ENCODE measurements at places on chromosomes 1 and 21. TPM values are rescaled to one million over a fixed set of nuclear protein-coding genes. Genes with fewer than 3 reads are reported as not detected.

GRCh38 chr1:102897557-102897956, 210.8 kb downstream of the COL11A1 start:
- no peaks in the 10 kb centered on the region for H3K36me3 ChIP-seq
- H3K4me1 ChIP-seq: no peaks in the 10 kb centered on the region
- H3K27me3 ChIP-seq: no peaks in the 10 kb centered on the region
- no peak for DNase-seq

MASP2 gene
- not detected for total RNA-seq

- no peaks in the 10 kb centered on the region for H3K4me1 ChIP-seq
- no peak for DNase-seq
Measured at GRCh38 chr1:173661271-173661670, 8.4 kb downstream of the ANKRD45 start.

DNA sequence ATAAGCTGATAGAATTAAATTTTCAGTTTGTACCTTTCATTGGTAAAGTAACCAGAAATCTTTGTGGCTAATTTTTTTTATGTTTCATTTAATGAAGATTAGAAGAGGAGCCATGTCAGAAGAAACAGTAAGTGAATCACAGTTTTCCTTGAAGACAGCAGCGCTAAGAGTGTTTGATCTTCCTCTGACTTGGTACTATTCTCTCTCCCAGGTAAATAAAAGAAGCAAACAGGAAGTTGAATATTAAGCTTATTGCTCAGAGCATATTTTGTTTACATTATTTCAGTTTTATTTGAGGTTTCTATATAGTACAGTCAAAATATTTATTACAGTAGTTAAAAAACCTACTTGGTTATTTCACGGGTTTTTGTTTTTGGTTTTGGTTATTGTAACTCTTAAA, 3.7 kb downstream of the MIGA1 start:
- no peak overlapping the region for H3K4me3 ChIP-seq
- H3K36me3 ChIP-seq: peaks cover 15% of the 10 kb centered on the region
- peaks cover 14% of the 10 kb centered on the region for H3K4me1 ChIP-seq
- H3K27ac ChIP-seq: no peak overlapping the region
- DNase-seq: no peak

DIRAS3 gene
- total RNA-seq: 2.3 TPM

DNA sequence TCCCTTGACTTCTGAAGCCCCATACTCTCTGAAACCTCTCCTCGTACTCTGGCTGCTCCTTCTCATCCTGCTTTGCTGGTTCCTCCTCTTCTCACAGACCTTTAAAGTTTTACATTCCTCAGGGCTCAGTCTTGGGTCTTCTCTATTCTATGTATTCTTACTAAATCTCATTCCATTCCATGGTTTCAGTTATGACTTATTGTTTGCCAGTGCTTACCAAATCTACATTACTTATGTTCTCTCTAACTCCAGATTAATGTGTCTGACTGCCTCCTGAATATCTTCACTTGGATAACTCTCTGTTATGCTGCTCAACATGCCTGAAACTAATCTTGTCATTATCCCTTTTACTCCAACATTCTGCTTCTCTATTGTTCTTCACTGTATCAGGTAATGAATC, 5.4 kb upstream of the SLC35D1 start:
- no peak overlapping the region for H3K4me3 ChIP-seq
- H3K27ac ChIP-seq: no peak overlapping the region
- no peaks in the 10 kb centered on the region for H3K27me3 ChIP-seq

GRCh38 chr1:57079454-57080157, 113.8 kb upstream of the C8B start:
- no peaks in the 10 kb centered on the region for H3K27me3 ChIP-seq
- H3K27ac ChIP-seq: no peak overlapping the region
- H3K4me1 ChIP-seq: no peaks in the 10 kb centered on the region
- H3K36me3 ChIP-seq: no peaks in the 10 kb centered on the region
- no peak overlapping the region for H3K4me3 ChIP-seq

- no peaks in the 10 kb centered on the region for H3K27me3 ChIP-seq
- H3K36me3 ChIP-seq: no peaks in the 10 kb centered on the region
- no peak overlapping the region for H3K27ac ChIP-seq
- no peaks in the 10 kb centered on the region for H3K4me1 ChIP-seq
Measured at GRCh38 chr21:14551741-14552140, 5.6 kb upstream of the SAMSN1 start.

Data from upper lobe of left lung (tissue), 6 donors.